ENCODE measurements at places on chromosomes 2 and 18.

DNA sequence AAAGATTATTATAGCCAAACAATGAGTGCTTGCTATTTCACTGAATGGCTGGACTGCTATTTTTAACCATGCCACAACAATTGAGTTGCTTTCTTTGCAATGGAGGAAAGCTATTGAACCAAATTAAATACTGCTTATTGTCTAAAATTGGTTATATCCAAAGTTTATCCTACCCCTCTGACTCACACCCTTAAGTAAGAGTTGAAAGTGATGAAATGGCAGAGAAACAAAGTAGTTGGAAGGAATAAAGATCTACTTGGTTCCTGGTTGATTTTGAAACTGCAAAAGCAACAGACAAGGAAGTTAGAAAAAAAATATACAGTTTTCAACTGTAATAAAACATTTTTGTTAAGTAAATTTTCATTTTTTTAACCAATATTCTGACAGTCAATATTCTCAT, 47.5 kb downstream of the EML4 start:
- DNase-seq, result no peak

- no peak for DNase-seq
Measured at GRCh38 chr2:197514754-197515153, 1.1 kb upstream of the MOB4 start.

GRCh38 chr2:20931346-20931745, 108.4 kb upstream of the LDAH start:
- DNase-seq, result no peak

GRCh38 chr18:57094175-57094574, 52.7 kb upstream of the BOD1L2 start:
- no peak for DNase-seq

GRCh38 chr18:80198994-80199748, 48.1 kb downstream of the PARD6G start:
- no peak for DNase-seq

DNA sequence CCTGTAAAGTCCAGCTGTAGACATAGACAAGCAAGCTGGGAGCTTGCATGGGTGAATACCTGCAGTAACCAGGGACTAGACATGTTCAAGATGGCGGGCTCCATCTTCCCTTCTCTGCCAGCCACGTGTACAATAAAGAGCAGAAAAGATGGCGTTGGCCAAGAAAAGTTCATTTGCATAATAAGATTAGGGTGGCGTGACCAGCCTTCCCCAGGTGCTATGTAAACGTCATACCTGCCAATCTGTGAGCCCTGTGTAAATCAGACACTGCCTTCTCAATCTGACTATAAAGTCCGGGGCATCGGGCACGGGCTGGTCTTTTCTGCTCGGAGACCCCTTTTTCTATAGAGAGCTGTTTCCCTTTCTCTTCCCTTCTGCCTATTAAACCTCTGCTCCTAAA, 101.6 kb upstream of the XPO1 start:
- peak; percentile 29 for DNase-seq

DNA sequence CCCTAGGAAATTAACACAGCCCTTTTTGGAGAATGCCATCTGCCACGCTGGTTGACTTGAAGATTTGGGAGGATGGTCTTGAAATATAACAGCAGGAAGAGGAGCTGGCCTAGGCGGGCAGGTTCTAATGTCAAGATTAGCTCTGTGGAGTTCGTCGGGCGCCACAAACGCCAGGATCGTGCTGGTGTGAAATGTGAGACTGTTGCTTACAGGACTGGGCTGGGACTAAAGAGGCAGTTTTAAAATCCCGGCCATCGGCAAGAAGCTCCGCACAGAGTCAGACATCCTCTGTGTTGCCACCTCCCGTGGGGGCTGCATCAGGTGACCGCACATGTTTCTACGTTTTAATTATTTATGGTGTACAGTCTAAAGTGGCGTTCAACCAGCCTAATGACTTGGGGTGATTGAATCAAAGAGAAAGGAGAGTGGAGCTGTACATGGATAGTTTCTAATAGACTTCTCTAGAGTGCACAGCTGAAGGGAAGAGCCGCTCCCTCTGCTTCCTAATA, 99.4 kb upstream of the BCL11A start:
- DNase-seq, result no peak

GRCh38 chr18:59730896-59731295, 33.7 kb upstream of the CCBE1 start:
- DNase-seq, result no peak

DNA sequence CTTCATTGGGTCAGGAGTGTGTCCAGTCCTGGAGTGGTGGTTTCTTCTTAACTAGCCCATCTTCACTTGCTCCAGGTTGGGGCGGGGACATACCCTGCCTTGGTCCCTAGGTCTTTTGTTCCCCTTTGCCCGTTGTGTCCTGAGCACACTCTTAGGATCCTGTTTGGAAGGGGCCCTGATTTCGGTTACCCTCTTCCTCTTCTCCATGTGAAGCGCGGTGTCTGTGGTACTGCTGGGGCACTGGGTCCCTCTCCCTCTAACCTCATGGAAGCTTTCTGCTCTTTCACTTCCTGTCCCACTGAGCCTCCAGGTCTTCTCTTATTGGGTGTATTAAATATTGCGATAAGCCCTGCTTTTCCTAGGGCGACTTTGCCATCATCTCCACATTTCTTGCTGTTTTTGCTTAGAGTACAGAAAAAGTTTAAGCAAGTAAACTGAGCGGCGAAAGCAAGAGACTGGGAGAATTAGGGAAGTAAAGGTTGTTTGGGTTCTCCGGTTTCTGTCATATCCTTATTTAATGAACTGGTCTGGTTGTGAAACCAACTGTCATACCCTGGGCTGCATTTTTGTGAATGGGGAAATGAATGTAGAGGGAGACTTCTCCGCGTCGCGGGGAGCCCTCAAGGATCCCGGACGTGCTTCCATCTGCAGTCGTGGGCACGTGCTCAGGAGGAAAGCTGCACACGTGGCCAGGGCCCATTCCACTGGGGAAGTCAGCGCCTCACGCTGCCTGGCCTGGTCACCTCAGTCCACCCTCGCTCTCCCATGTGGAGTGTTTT, 73.8 kb upstream of the B3GNT7 start:
- no peak for DNase-seq

GRCh38 chr2:216084547-216084946, 2.8 kb downstream of the TMEM169 start:
- DNase-seq, result no peak

DNA sequence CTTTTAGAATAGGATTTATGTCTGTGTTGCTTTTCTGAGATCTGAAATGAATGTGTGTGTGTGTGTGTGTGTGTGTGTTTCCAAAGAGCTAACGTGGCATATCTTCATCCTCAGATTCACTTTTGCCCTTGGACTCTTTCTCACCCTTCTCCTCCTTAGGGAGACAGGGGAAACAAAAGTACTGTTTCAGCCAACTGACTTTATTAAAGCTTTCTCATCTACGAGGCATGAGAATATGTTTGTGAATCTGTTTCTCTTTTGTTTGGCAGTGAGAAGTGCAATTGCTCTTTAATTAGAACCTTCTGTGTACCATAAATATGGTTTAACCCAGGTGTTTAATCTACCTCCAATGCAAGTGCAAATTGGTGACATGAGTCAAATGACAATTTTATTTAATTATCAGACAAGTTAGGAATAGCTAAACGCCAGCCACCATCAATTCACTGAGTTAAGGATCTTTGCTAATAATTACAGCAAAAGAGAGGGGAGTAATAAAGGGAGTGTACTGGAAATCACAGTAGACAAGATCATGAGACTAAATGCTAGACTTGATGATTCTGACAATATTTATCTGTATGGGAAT, 186.4 kb upstream of the COL3A1 start:
- DNase-seq, result no peak

DNA sequence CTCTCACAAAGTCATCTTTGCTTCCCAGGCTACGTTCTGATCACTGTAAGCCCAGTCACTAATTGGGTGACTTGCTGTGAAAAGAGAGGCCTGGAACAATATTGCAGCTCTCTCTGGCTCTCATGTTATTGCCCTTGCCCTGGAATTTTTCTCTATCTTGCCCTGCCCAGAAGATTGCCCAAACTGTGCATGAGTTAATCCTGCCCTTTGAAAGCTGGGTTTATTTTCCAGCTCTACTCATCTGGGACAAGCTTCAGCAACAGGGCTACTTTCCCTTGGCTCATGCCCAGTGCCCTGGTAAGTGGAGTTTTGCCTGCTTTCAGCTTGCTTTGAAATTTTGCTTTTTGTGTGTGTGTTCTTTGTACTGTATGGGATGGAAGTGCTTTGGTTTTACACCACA, 6.9 kb upstream of the EHBP1 start:
- DNase-seq, result no peak

DNA sequence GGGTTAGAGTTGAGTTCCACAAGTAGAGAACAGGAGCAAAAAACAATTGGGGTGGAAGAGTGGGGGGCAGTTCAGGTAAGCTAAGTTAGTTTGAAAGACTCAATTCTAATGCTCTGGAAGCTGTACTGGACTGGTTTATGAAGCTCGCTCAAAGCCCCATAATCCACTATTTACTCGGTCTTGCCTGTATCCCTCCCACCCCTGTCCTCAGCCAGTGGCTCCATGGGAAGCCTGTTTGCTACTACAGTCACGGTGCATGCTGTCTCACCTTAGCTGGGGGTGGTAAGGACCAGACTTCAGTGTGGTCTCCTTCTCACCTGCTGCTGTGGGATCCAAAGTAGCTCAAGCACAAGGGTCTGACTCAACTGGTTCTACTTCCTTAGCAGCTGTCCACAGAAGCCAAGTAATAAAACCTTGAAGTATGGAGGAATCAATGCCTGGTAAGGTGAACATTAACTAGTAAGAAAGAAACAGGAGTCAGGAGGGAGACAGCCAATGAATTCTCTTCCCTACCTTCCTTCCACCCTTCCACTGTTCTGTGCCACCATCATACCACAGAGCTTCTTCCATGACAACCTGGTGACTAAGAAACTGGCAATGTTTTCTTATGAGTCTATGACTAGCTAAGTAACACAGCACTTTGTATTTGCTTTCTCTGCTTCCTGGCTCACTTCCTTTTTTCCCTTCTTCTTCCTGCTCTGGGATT, 230.8 kb downstream of the SRBD1 start:
- no peak for DNase-seq

- no peak for DNase-seq
Measured at GRCh38 chr2:222656526-222657446, 894 bp upstream of the FARSB start.

All from cardiac septum (tissue), 1 donor.